Cardiac muscle cell (in vitro differentiated cells and primary cell): ENCODE measurements at places on chromosomes 1 and 21.

GRCh38 chr1:241465673-241466072, 53.9 kb downstream of the FH start:
- no peak overlapping the region for H3K4me3 ChIP-seq
- no peak overlapping the region for H3K27ac ChIP-seq
- no peaks in the 10 kb centered on the region for H3K27me3 ChIP-seq
- H3K36me3 ChIP-seq: no peaks in the 10 kb centered on the region
- DNase-seq: no peak

DNA sequence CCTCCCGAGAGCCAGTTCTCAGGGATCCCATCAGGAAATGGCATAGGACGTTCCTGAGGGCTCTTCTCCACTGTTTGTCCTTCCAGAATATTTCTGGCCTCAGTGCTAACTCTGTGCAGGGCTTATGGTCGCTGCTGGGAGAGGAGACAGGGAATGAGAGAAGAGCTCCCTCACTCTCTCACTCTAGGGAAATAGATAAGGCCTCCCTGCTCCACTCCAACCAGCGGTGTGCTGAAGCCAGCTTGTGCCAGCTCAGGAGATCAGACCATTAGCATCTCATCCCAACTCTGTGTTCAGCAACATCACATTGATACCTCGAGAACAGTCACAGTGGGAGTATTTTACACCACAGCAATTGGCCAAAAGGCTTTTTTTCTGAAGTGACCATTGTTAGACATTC, 49.2 kb upstream of the ZC3H12A start:
- H3K27me3 ChIP-seq: peaks cover 9% of the 10 kb centered on the region
- H3K4me3 ChIP-seq: no peak overlapping the region
- H3K27ac ChIP-seq: no peak overlapping the region
- no peaks in the 10 kb centered on the region for H3K4me1 ChIP-seq
- no peak for DNase-seq

GRCh38 chr1:1997576-1997975, 6.0 kb downstream of the CFAP74 start:
- no peak overlapping the region for H3K4me3 ChIP-seq
- H3K27ac ChIP-seq: no peak overlapping the region
- DNase-seq: no peak
- H3K27me3 ChIP-seq: no peaks in the 10 kb centered on the region
- no peaks in the 10 kb centered on the region for H3K4me1 ChIP-seq
- H3K36me3 ChIP-seq: no peaks in the 10 kb centered on the region

DNA sequence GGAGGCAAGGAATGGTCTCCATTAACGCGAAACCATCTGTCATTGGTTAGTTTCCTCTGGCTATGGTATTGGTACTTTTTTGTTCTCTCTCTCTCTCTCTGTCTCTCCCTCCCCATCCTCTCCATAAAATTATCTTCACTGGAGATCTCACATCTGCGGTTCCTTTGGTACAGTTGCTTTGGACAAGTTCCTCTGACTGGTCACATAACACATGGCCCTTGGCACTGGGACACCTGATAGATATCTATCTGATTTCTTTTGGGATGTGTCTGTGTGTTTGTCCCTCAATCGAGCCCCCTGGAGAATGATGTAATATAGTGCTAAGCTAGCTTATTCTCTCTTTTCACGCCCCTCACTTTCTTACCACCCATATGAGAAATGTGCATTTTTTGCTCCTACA, 682.0 kb upstream of the B3GALT2 start:
- no peak for DNase-seq
- H3K4me3 ChIP-seq: no peak overlapping the region
- H3K27ac ChIP-seq: no peak overlapping the region
- no peaks in the 10 kb centered on the region for H3K36me3 ChIP-seq

DNA sequence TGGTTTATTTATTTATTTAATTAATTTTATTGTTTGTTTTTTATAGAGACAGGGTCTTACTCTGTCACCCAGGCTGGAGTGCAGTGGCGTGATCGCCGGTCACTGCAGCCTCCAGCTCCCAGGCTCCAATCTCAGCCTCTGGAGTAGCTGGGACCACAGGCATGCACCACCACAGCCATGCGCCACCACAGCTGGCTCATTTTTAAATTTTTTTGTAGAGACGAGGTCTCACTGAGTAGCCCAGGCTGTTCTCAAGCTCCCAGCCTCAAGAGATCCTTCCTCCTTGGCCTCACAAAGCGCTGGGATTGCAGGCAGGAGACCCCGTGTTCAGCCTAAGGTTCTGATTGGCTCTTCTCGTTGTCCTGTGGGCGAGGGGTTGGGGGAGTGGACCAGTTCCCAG, 22.1 kb downstream of the UMODL1 start:
- H3K36me3 ChIP-seq: no peaks in the 10 kb centered on the region
- H3K4me1 ChIP-seq: no peaks in the 10 kb centered on the region
- no peaks in the 10 kb centered on the region for H3K27me3 ChIP-seq
- DNase-seq: no peak

DNA sequence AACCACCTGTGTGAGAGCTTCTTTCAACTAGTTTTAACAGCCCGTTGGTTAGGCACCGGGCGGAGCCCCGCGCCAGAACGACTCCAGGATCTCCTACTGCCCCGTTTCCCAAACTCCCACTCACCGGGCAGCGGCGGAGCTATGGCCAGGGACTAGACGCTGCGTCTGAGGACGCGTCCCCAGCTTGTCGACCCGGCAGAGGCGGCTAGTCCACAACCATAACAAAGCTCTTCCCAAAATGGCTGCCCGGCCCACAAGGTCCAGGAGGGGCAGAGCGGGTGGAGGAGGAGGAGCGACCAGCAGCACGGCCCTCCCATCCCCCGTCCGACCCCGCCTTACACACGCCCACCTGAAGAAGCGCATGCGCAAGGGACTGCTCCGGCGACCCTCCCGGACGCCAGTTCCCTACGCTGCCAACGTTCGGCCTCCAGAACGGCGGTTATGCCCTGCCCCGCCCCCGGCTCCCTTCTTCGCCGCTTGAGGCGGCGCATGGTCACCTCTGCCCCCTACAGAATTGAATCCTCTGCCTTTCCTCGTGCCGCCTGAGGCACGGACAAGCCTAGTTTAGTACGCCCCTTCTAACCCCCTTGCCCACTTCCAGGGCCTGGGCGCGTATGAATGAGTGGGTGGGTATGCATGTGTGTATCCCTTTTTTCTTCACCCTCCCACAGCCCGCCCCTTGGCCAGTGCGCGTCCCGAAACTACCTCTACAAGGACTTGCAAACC, at the start of gene GPBP1L1:
Gene GPBP1L1 (minus strand): TSS at position 246 of the 726 bp plus-strand sequence. CDS start 27,446 bp downstream, outside the sequence.
- no peaks in the 10 kb centered on the region for H3K36me3 ChIP-seq
- H3K27ac ChIP-seq: peak within 1 kb of the TSS; percentile 97
- H3K4me1 ChIP-seq: peaks cover 17% of the 10 kb centered on the region
- no peaks in the 10 kb centered on the region for H3K27me3 ChIP-seq
- peak; percentile 99 for DNase-seq

DNA sequence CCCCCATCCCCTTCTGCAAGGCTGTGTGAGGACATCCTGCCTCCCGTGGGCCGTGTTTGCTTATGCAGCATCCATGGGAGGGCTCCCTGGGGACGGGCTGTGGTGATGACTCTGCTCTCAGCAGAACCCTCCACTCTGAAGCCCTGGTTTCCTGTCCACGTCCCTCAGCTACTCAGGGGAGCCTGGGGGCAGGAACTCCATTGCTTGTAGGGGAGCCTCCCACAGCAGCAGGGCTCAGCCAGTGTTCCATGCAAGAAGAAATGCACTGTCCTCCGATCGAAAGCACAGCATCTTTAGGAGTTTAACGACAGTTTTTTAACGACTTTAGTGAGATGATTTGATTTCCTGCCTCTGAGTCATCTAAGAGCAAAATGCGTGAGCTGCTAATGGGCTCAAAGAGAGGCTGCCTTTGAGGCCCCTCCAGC, 8.3 kb upstream of the KCNAB2 start:
- H3K4me1 ChIP-seq: no peaks in the 10 kb centered on the region
- no peak overlapping the region for H3K4me3 ChIP-seq
- DNase-seq: peak; percentile 78
- H3K36me3 ChIP-seq: no peaks in the 10 kb centered on the region
- H3K27me3 ChIP-seq: peaks cover 6% of the 10 kb centered on the region

DNA sequence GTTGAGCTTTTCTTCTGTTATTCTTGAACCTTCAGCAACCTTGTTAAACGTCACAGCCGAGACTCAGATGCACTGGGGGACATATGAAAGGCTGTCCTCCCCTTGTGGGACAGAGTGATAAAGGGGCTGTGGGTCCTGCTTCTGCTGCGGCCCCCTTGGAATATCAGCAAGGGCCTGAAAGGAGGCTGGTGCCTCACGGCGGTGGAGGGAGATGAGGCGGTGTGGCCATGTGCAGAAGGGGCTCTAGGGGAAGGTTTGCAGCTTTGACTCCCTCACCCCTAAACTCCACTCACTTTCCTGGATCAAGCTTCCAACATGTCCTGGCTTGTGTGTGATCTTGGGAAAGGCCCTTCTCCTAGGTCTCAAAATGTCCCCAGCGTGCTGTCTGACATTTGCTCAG, 270.7 kb upstream of the CSF3R start:
- no peaks in the 10 kb centered on the region for H3K27me3 ChIP-seq
- no peak overlapping the region for H3K4me3 ChIP-seq
- no peak for DNase-seq
- H3K4me1 ChIP-seq: no peaks in the 10 kb centered on the region
